Activated CD4-positive, alpha-beta T cell treated with anti-CD3 and anti-CD28 coated beads, Interleukin-2, amount 50 U/mL, for 48 hours (primary cell): ENCODE measurements at places on chromosomes 6 and 20.

DNA sequence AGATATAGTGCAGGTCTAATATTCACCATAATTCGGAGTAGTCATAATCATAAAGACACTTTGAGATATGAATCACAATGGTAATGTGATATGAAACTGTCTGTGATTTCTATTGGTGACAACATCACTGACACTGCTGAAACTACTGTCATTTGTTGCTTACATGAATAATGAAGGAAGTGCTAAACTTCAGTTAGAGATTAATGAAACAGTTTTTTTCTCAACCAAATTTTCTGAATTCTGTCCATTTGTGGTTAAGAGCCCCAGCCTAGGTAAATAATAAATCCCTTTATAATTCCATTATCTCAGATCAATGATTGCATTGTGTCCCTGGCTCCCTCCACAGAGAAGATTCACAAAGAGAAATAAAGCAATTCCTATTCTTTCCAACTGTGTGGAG is 122.6 kb downstream of the HIVEP2 start:
- DNase-seq: no peak

DNA sequence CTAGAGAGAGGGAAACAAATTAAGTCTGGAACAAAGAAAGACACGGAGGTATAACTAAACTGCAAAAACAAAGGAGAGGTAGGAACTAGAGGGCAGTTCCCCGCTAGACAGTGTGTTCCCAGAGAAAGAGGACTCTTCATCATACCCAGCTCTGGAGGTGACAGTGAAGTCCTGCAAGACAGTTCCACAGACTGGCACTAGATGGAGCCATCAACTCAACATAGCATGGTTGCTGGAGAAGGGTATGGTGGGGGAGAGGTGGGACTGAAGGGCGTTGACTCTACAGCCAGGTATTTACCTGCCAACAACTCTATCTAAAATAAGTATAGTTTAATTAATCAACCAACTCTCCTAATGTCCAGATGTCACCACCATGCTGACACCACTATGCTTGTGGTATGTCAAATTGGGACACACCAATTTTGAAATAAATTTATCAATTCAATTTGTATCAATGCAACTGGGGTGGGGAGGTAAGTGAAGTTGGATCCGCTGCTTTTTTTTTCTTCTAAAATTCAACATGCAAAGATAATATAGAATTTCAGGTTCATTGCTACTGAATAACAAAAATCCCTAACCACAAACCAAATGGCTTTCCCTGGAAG is 9.7 kb downstream of the BACH2 start:
- peak; percentile 84 for DNase-seq

GRCh38 chr20:54208548-54209176 is 775 bp downstream of the PFDN4 start:
- peak; percentile 42 for DNase-seq

DNA sequence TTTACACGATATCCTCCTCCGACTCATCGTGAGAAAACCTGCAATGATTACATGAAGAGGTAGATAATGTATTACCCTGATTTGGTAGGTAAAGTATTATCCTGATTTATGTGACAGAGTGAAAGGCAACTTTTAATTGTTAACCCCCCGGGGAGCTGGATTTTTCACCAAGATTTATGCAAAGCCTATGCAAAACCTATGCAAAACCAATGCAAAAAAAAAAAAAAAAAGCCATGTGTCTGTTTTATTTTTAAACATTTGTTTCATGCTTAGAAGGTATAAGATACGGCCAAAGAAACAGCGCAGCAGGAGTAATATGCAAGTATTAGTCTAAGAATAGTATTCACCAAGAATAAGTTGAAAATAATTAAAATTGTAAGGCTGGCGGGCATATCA is 109.9 kb downstream of the IPCEF1 start:
- no peak for DNase-seq

GRCh38 chr6:52360028-52360427 is 1.9 kb upstream of the PAQR8 start:
- no peak for DNase-seq

GRCh38 chr6:133973109-133973971 is 20.3 kb downstream of the TBPL1 start:
- no peak for DNase-seq

- DNase-seq: no peak
Measured at GRCh38 chr6:36576578-36576977, 17.6 kb upstream of the SRSF3 start.

DNA sequence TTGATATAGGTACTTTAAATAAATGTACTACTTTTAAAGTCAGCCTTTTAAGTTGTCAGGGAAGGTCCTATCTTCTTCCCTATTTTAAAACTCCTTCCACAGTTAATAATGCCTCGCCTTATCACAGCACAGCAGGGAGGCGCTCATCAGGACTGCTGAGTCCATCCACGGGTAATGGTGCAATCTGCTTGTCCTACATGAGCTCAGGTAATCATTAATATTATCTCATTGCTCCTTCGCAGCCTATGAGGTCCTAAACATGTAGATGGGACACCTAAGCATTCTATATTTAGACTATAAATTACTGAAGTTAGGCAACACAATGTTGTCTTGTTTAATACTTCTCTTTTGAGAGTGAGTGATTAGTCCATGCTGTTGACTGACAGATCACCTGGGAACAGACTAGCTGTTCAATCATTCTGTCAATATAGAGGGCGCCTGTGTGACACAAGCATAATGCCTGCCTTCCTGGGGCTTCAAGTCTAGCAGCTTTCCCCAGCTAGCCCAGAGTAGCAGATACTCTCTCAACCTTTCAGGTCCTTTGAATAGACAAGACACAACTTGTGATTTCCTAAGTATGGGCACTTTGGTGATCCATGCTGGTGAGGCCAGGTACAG is 91.0 kb downstream of the FYN start:
- DNase-seq: no peak

DNA sequence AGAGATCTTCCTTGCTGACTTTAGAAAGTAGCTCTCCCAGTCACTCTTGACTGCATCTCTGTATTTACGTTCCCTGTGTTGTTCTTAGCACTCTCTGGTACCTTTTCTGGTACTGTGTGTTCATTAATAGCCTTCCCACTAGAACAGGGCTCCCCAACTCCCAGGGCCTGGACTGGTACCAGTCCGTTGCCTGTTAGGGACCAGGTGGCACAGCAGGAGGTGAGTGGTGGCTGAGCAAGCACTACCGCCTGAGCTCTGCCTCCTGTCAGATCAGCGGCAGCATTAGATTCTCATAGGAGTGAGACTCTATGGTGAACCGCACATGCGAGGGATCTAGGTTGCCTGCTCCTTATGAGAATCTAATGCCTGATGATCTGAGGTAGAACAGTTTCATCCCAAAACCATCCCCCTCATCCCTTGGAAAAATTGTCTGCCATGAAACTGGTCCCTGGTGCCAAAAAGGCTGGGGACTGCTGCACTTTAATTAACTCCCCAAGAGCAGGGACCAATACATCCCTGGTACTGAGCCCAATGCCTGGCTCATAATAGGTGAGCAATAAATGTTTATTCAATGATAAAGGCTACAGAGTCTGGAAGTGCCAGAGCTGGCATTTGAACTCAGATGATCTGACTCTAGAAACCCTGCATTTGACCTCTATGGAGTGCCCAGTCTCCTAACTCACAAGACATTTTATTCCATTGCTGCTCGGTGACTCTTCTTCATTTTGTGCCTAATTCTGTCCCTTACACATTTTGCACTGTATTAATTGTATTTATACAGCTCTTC is 11.0 kb downstream of the UTRN start:
- no peak for DNase-seq

GRCh38 chr6:70180901-70181599 is 121.8 kb downstream of the COL9A1 start:
- DNase-seq: no peak

GRCh38 chr6:44489910-44490604 is 102.6 kb downstream of the CDC5L start:
- no peak for DNase-seq
